Breast epithelium (tissue), 4 donors: ENCODE measurements at places on chromosomes 7 and 10. TPM values are rescaled to one million over a fixed set of nuclear protein-coding genes. Genes with fewer than 3 reads are reported as not detected.

DNA sequence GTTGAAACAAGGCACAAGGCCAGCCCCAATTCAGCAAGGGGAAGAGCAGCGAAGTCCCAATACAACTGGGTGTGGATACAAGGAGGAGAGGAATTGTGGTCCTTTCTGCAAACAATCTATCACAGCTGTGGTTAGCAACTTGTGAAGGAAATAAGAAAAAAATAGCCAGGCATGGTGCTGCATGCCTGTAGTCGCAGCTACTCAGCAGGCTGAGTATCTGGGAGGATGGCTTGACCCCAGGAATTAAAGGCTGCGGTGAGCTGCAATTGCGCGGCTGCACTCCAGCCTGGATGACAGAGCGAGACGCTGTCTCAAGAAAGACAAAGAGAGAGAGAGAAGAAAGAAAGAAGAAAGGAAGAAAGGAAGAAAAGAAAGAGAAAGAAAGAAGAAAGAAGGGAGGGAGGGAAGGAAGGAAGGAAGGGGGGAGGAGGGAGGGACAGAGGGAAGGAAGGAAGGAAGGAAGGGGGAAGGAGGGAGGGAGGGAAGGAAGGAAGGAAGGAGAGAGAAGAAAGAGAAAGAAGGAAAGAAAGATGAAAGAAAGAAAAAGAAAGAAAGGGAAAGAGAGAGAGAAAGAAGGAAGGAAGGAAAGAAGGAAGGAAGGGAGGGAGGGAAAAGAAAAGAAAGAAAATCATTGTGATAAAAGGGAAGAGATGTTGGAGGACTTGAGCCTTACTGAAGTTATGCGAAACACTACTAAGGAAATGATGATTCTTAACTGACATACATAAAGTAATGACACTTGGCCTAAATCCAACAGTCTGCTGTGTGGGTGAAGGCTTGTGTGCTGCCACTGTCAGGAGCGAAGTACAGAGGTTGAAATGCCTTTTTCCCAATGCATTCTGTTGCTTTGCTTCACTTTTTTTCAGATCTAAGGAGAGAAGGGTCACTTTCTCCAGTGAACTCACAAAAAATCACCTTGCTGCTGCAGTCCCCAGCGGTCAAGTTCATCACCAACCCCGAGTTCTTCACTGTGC, 117.0 kb upstream of the STK17A start:
- no peak for DNase-seq

DNA sequence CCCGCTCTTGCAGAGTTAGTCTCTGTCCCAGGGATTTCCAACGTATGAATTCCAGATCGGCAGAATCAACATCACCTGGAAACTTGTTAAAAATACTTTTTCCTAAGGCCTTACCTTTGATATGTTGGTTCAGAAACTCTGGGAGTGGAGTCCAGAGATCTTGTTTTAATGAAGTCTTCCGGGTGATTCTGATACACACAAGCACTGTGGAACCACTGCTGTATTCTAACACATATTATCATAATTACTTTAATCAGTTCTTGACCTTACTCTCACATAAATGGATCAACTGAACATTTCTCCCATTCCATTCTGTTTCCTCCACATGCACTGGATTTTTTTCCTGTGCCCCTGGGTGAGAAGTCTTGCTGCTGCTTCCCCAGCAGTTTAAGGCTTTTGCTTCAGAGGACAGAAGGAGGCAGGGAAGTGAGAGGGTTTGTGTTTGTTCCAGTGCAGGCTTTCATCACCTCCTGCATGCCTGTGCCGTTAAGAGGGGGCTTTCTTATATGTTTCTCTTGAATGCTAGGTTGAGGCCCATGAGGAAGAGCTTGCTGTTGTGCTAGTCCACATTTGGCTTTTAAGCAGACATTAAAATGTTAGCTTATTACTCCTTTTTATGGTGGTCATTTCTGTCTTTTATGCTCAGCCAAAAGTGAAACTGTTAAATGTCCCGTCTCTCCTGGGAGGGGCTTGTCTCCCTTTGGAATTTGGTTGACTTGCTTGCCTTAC, 32.4 kb downstream of the CCSER2 start:
- no peak for DNase-seq

DNA sequence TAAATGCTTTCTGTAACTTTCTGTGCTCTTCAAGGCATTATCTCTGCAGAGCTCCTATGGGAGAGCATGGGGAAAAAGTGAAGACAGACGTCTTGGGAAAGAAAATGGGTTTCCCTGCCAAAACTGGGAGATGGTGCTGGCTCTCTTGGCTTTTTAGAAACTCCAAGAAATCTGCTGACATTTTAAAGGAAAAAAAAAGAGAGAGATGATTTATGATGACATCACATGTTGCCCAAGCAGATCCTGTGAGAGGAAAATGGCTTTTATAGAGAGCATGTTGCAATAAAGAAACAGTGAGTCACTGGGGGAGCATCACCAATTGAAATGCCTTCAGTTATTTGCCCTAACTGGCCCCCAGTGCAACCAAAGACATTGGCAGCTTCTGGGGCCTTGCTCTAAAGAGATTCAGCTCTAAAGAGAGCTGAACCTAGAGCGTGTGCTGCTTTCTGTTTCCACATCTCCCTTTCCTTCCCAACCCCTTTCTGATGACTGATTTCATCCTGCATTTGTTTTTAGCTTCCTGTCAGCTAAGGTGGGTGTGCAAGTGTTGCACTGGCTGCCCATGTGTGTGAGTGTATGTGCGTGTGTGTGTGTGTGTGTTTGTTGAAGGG, 37.7 kb downstream of the LRMDA start:
- no peak for DNase-seq

DNA sequence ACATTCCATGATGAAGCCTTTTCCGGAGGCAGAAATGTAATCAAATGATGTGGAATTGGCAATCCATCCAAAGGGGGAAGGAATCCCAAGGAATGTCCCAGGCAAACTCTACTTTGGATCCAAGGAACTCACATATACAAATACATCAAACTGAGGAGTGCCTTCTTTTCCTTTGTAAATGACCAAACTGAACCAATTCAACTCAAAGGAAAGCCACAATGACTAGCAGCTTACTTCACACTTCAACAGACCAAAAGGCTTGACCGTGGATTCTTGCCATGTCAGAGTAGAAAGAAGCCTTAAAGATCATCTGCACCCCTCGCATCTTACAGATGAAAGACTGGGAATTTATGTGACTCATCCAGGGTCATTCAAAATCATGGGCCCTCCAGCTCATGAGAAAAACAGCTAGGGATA, 79.7 kb upstream of the MACROH2A2 start:
- no peak for DNase-seq

DNA sequence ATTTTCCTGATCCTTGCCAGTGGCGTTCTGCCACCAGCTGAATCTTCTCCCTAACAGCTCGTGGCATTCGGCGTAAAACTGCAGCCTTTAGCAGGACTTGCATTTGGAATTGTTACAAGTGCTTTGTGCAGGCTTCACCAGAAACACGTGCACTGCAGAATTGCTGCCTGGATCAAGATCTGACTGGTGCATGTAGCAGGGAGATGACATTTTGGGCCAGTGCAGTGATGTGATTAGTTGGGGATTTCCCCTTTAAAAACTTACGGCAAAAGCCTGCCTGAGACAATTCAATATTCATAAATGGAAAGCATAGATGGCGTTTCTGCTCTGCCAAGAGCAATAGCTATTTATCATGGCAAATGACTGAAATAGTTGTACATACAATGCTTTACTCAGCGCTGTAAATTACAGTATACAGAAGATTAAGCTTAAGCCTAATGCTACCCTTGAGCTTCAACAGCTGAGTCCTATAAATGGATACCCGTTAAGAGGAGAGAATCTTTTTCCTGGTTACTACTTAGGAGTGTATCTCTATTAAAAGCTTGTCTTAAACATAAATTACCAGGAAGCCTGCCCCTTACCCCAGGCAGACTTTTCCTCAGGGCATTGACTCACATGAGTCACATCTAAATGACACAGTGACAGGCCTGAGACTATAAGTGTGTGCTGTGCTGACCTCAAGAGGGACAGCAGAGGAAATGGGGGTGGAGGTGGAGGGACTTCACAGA, 106.3 kb downstream of the ATXN7L1 start:
- no peak for DNase-seq

GRCh38 chr10:117175215-117175900, 21.9 kb upstream of the KCNK18 start:
- DNase-seq, result no peak

DNA sequence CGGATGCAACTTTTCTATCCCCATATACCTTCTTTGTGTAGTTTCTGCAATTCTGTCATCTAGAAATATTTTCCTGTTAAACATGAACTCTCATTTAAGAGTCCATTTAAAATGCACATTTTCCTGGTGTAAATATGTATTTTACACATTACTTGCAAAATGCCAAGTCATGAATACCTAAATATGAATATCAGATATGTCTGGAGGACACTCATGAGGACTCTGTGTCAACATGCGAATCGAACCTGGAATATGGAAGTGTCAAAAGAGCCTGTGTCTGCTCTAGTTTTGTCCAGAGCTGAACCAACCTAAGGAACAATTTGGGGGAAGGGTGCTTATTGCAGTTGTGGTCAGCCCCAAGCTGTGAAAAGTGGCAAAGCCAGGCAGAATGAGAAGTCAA, 163.7 kb upstream of the CELF2 start:
- DNase-seq, result no peak

DNA sequence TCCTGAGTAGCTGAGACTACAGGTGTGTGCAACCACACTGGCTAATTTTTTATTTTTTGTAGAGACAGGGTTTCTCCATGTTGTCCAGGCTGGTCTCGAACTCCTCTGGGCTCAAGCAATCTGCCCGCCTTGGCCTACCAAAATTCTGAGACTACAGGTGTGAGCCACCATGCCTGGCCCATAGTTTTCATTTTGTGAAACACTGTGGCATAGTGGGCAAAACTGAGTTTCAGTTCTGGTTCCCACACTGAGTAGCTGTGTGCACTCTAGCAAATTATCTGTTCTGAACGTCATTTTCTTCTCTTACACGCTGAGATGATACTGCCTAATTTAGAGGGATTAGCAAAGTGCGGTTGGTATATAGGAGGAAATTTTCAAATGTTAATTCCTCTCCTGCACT, 13.5 kb downstream of the ATP5MK start:
- DNase-seq, result no peak

GRCh38 chr10:116109881-116110280, 163.1 kb downstream of the GFRA1 start:
- DNase-seq, result no peak

- no peak for DNase-seq
These were observed 52.6 kb upstream of the PCBD1 start for GRCh38 chr10:70940834-70941568.

DNA sequence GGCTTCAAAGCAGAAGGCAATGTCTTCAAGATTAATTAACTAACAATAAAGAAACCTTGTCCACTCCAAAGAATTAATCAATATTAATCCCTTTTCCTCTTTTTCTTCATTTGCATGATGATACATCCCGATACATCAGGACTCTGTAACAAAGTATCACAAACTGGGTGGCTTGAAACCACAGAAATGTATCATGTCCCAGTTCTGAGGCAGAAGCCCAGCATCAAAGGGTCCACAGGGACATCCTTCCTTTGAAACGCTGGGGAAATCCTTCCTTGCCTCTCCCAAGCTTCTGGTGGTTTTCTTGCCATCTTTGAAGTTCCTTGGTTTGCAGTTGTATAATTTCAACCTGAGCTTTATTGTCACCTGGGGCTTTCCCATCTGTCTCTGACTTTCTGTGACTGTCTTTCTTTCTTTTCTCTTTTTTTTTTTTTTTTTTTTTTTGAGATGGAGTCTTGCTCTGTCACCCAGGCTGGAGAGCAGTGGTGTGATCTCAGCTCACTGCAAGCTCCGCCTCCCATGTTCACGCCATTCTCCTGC, 210.2 kb upstream of the ADARB2 start:
- no peak for DNase-seq

GRCh38 chr10:69222157-69223027, 2.3 kb downstream of the HKDC1 start:
- no peak for DNase-seq

- no peak for DNase-seq
These were observed 42.8 kb downstream of the NIPSNAP2 start for GRCh38 chr7:56007167-56007652.

DNA sequence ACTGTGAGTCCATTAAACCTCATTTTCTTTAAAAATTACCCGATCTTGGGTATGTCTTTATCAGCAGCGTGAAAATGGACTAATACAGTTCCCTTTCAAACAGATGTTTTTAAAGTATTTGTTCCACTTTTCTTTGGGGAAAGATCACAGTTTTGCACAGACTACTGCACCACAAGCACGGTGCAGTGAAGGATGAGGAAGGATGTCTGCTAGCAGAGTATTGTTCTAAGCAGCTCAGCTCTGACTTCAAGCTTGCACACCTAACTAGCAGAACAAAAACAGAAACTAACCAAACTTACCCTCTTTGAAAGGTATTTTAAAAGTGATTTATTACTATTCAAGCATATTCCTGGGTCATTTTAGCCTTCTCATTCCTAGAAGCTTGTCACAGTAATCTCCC, 20.0 kb downstream of the THNSL1 start:
- DNase-seq, result no peak

GRCh38 chr7:66631471-66631870, 2.8 kb downstream of the KCTD7 start:
- no peak for DNase-seq

DNA sequence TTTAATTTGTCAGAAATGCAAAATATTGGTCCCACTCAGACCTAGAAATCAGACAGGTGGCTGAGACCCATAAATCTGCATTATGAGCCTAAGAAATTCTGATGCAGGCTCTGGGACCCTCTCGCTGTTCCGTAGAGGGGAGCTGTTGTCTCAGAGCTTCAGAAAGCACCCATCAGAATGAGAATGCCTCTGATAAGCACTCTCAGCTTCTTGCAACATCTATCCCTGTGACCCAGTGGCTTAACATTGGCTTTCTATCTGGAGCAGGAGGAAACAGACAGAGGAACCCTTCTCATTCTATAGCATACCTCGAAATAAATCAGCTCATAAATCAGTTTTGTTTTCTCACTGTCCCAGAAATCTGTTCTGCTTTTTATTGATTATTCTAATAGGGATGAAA, 184.6 kb upstream of the SP4 start:
- DNase-seq, result no peak

SPDYE11 gene
- not detected for total RNA-seq

PLAC9 gene
- 13.4 TPM for total RNA-seq

GPR15LG gene
- not detected for total RNA-seq

UCMA gene
- not detected for total RNA-seq

SH3PXD2A gene
- total RNA-seq, result 14.7 TPM

HOXA13 gene
- total RNA-seq, result 0.16 TPM

CYP2W1 gene
- total RNA-seq, result not detected

GJD4 gene
- total RNA-seq, result not detected

RBP4 gene
- 63.5 TPM for total RNA-seq

HMX2 gene
- total RNA-seq, result not detected
